ENCODE measurements at places on chromosomes 11 and 22.
A peak's percentile ranks its signal among the peaks of the same experiment; 100 is the strongest.

GRCh38 chr11:48037709-48038468 is 57.5 kb downstream of the PTPRJ start:
- peak; percentile 24 for DNase-seq

DNA sequence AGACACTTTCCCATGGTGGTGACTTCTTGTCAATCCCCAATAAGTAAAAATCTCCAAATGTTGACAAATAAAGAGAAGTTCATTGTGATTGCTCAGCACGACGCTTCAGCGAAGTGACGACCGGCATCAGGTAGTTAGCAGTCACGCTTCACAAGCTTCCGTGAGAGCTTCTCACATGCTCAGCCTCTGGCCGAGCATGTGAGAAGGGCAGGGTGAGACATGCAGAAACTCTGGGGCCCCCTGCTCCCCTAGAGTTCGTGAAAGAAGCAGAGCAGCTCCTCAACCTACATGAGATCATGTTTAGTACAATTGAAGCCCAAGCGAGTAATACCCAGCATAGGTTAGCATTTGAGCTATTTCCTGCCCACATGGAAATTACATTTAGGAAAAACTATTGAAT is 4.4 kb upstream of the C11orf16 start:
- DNase-seq = no peak

GRCh38 chr11:80350541-80350940 is 909.7 kb upstream of the TENM4 start:
- DNase-seq = no peak

GRCh38 chr11:134901542-134901941 is 489.5 kb upstream of the B3GAT1 start:
- no peak for DNase-seq

DNA sequence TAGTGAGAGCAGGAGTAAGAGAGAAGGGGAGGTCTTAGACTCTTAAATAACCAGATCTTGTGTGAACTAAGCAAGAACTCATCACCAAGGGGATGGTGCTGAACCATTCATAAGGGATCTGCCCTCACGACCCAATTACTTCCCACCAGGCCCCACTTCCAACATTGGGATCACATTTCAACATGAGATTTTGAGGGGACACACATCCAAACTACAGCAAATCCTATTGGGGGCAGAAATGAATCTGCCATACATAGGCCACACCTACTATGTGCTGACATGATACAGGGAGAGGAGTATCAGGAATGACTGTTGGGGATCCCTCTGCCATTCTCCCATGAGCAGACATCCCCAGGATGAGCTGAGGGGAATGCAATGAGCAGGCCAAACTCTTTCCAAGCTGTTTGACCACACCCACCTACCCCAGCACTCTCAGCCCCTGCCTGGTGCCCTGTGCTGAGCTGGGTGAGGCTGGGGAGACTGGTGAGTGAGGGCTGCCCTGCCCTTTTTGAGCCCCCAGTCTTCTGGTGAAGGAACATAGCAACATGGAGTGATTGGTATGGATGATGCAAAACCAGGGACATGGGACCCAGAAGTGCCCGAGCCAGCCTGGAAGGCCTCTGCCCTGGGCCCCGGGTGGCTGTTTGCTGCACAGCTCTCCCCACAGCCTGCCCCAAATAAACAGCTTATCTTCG is 1.2 kb upstream of the GTSE1 start:
- DNase-seq = no peak

DNA sequence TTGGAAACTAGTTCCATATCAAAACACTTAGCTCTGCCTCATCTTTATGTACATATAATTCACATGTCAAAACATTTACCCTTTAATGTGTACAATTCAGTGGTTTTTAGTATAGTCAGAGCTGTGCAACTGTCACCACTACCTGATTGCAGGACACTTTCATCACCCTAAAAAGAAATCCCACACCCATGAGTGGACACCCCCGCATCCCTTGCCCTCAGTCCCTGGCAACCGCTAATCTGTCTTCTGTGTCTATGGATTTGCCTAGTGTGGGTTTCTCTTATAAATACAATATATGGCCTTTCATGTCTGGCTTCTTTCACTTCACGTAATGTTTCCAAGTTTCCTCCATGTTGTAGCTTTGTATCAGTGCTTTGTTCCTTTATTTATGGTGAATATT is 8.6 kb upstream of the EMID1 start:
- DNase-seq = no peak
